ENCODE measurements at places on chromosomes 11 and 22.

DNA sequence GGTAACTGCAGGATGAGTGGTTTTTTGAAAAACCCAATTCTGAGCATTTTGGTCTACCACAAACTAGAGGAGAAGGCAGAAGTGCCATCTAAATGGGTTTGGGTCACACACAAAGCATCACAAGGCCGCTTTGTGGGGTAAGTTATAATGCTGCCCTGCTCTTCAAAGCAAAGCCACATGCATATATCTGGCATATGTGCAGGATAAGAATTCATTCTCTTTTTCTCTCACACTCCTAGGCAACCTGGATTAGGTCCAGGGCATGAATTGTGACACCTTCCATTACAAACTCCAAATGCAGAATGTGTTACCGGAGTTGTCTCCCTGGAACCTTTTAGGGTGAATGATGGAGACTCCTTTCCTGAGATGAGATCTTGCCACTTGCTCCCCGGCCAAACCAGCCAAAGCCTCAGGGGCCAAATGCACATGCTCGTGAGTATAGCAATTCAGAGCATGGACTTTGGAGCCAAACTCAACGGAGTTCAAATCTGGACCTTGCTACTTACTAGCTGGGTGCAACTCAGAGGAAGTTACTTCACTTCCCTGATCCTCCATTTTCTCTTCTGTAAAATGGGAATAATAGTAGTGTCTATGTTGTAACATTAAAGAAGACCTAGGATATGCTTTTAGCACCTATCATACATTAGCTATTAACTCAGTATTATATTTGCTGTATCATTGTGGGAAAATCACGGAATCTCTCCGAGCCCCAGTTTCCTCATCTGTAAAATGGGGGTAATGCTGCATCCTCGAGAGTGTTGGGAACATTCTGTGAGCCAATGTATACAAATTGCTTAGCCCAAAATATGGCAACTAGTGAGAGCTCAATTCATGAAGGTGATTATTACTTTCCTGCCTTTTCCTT lies 96.6 kb downstream of the COMMD9 start:
- no peak for DNase-seq

- DNase-seq = no peak
Observed at GRCh38 chr11:16007514-16007913, 348.8 kb downstream of the SOX6 start.

DNA sequence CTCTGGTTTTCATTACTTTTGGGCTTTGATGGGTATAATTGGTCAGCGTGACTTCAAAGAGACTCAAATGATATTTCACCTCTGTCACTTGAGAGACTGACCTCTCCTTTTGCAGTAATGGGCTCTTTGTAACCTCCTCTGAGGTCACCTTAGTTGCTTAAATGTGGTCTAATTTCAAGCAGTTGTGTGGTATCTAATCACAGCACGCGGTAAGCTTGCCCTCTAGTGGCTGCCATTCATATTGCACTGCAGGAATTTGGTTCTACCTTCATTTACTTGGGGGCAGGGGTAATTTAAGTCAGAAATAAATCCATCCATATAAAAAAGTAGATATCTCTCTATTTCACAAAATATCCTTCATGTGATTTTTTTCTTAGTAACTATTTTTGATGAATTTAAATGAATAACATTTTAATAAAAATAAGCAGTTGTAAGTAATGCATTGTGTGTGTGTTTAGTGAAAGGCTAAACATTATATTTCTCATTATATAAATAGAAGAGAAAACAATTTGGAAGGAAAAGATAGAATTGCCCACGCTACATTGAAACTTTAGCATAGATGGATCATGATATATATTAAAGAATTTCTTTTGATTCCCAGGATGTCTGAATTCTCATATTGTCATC lies 55.0 kb upstream of the ANO3 start:
- peak; percentile 10 for DNase-seq

DNA sequence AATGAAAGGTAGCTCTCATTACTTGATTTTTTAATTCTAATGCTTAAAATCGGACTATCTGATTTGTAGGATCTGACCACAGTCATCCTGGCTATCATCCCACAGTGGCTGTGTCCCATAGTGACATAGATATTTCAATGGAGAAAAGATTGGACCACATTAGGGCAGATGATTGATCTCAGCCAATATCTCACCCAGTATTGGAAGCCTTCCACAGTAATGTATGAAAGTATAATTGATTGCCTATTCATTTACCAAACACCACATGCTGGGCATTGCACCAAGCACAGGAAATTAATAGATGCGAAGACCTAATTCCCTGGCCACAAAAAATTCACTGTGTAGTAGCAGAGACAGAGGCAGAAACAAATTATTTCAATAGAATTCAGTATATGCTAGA lies 37.6 kb downstream of the FZD4 start:
- no peak for DNase-seq

DNA sequence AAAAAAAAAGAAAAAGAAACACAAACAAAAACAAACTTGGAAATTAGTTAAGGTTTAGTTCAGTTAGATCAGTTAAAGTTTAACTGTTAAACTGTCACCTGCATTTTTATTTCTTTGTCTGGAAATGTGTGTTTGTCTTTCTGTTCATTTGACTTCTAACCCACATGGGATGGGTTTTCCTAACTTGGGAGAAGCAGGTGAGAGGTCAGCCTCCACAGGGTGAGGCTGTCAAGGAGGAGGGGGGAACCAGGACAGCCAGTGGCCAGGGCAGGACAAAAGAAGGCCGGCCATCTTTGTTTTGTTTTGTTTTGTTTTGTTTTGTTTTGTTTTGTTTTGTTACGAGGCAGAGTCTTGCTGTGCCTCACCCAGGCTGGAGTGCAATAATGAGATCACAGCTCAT lies 13.4 kb upstream of the GCAT start:
- no peak for DNase-seq

DNA sequence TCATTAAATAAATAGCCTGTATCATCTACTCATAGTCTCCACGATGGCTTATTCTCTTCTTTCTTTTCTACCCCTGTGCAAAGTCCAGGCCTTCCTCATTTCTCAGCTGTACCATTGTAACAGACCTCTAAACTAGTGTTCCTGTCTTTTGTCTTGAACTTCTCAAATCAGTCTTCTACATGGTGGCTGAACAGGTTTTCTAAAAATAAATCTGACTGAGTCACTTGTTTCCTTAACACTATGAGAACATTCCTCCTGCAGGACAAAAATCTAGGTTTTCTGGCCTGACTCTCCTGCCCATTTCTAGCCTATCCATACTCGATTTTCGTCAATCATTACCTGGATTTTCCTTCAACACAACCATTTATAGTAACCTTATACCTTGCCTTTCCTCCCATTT lies 1080.8 kb upstream of the TENM4 start:
- DNase-seq = no peak

GRCh38 chr11:66936311-66936711 lies 21.9 kb downstream of the PC start:
- DNase-seq = no peak

DNA sequence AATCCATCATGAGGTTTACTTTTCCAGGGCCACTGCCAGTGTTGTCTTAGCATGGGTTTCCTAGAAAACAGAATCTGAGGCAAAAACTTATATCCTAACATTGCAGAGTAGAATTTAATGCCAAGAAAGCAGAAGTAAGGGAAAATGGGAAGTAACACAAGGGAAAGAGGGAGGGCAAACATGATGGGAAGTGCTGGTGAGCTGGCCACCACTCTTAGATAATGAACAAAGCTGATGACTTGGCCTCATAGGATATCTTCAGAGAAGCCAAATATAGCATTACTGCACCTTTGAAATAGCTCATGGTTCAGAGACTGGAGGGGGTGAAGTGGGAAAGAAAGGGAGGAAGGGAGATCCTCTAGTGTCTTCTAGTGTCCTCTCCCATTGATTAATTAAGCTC lies 24.8 kb upstream of the CALCB start:
- DNase-seq = no peak

DNA sequence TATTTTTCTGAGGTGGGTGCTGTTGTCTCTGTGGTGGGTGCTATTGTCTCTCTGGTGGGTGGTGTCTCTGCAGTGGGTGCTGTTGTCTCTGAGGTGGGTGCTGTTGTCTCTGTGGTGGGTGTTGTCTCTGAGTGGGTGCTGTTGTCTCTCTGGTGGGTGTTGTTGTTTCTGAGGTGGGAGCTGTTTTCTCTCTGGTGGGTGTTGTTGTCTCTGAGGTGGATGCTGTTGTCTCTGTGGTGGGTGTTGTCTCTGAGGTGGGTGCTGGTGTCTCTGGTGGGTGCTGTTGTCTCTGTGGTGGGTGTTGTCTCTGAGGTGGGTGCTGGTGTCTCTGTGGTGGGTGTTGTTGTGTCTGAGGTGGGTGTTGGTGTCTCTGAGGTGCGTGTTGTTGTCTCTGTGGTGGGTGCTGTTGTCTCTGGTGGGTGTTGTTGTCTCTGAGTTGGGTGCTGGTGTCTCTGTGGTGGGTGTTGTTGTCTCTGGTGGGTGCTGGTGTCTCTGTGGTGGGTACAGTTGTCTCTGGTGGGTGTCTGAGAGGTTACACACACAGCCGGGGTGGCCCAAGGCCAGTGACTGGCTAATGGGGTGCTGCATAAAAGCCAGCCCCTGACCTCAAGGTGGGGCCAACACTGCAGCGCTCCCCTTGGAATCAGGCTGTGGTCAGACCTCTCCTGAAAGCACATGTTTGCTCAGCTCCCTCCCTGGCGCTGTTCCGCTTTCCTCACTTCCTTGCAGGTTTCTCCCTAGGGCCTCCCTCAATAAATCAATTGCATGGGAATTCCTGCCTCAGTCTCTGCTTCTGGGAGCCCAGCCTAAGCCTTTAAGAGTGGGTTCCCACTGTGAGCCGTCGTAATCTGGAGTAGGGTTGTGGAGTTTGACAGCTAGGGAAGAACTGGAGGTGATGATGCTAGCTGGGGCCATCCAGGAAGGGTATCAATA lies 31.0 kb upstream of the XBP1 start:
- DNase-seq = no peak

DNA sequence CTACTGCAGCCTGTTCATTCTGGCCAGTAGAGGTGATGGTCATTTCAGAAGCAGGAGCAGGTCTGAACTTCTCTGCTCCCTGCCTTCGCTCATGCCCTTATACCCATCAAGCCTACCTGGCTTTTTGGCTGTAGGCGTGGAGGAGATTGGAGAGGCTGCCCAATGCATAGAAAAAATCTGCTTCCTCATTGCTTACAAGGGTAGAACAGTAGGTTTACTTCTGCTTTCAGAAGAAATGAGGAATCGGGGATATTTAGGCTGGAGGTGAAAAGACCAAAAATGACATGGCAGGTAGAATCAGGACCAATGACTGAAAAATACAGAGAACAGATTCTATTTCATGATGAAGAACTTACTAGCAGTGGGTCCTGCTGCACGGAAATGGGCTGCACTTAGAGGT lies 72.9 kb upstream of the YWHAH start:
- no peak for DNase-seq

- no peak for DNase-seq
Observed at GRCh38 chr11:78111298-78111697, 28.1 kb downstream of the ALG8 start.

DNA sequence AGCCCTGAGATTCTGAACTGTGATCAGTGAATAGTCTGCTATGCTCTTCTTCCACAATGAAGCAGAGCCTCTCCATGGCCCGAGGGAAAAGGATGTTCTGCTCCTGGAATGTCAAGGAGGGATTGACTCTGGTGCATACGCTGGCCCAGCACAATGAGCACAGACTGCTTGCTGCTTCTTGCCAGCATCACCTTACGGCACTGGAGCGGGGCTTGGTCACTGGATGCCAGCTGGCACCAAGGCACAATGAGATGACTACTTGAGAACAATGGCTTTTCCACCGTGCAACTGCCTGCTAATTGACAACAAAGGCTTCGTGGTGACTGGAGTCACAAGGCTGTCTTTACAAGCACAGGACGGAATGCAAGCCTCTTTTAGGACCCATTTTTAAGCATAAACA lies 139.2 kb downstream of the DSCAML1 start:
- no peak for DNase-seq

DNA sequence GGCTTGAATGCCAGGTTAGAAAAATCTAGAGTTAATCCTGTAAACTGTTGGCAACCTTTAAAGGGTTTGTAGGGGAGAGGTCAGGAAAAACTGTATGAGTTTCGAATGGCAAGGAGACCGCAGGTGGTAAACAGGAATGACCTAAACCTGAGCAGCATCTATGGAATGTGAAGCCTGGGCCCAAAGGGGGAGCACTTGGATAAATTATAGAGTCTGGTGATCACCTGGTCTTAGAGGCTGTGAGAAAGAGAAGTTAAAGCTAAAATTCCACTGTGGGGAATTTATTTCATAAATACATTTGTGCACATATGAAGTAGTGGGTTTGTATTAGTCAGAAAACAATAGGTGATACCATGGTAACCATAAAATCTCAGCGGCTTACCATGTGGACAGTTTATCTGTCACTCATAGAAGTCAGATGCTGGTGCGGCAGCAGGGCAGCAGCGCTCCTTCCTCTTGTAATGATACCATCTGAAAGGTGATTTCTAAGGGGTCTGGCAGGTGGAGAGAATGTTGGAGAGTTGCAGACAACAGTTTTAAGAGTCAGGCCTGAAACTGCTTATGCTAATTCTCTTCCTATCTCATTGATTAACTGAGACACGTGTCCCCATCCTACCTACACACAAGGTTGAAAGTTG lies 1104.4 kb upstream of the CCDC90B start:
- DNase-seq = no peak

DNA sequence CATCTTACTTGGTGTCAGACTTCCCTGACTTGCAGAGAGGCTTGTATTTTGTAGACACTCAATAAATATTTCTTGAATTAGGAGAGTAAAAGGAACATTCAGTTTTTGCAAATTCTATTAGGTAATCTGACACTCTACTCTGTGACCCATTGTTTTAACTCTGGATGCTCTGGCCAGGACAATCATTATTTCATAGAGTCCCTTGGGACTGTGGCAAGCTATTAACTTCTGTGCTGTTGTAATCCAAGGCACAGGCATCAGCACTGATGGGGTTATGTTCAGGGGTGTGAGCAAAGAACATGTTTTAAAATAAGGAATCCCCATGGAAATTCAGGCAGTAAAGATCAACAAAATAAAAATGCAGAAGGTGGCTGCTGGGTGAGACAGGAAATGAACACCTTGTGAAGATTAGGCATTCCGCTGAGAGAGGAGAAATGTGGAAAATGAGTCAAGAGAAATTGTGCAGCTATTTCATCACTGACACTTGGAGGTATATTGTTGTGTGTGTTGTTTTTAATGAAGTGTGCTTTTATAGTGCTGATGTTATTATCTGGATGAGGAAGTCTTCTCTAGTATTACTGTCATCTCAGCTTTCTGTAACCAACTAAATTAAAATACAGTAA lies 175.2 kb downstream of the WNT11 start:
- no peak for DNase-seq

DNA sequence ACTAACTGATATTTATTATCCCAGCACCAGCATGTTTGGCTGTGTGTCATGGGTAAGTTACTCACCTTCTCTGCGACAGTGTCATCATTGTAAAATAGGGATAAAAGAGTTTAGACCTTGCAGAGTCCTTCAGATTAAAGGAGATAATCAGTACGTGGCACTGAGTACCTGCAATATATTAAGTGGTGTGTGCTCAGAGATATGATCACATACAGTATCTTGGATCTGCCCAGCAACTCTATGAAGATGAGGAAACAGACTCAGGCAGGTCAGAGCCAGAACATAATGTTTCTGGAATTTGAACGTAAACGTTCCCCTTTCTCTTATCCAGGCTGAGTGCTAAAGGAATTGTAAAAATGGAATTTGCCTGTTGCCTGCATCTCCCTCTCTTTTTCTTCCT lies 46.9 kb upstream of the ELF5 start:
- DNase-seq = no peak
